Activated CD4-positive, alpha-beta T cell treated with anti-CD3 and anti-CD28 coated beads, Interleukin-2, amount 50 U/mL, for 16 hours (primary cell): ENCODE measurements at places on chromosomes 5 and 9.

DNA sequence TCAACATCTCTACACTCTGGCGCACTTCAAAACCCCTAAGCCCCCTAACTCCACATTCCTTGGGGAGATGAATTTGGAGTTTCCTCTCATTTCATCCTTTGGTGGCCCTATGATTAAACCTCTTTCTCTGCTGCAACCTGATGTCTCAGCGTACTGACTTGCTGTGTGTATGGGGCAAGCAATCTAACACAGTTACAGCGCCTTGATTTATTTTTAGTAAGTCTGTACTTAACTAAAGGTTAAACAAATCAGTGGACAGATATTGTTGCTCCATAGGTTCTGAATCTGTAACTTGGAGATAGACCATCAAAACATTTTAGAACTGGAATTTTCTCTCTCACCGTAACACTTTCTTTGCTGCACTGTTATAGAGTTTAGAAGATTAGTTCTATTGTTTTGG lies 452.8 kb downstream of the IRX1 start:
- DNase-seq = no peak

DNA sequence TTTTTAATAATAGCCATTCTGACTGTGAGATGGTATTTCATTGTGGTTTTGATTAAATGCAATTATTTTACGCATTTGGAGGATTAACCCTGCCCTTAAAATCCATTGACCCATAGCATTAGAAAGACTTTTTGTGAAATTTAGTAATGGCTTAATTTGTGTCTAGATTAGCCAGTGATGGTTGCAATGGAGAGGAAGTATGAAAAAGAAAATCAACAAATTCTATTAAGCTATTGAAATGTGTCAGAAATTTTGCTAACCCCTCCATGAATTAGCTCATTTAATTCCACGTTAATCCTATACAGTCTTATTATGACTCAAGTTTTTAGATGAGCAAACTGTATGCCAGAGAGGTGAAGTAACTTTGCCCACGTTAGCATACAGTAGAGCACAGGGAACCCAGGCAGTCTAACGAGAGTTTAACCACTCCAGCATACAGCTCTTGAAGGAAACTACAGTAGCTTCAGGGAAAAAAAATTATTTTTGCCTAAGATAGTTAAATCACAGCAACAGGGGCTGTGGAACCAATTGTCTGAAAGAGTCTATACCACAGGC lies 158.2 kb upstream of the PPP2R2B start:
- DNase-seq = no peak

GRCh38 chr9:109806506-109807115 lies 26.6 kb downstream of the PALM2AKAP2 start:
- DNase-seq = no peak

- no peak for DNase-seq
Observed at GRCh38 chr9:134597957-134598883, 43.4 kb upstream of the COL5A1 start.

DNA sequence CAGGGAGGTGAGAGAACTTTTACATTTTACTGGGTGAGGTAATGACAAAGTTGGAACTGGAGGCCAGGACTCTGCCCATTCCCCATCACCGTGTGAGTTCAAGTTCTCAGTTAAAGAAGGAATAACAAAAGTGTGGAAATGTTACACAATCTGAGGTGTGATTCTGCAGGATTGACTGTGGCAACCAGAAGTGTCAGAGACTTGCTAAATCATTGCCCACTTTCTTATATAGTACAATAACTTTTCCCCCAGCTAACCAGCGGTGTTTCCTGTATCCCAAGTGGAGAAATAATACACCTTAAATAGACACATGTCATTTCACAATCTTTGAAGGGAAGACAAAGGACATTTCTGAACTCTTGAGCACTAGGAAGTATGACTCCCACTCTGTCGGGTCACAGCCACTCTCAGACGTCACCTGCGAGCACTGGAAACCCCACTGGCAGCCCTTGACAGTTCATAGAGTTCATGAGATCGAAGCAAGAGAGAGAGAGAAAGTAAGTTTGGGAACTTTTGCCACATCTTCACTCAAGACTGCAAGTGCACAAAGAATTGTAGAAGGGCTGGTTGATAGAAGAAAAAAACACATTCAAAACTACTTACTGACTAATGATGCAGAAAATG lies 28.4 kb downstream of the PAX5 start:
- no peak for DNase-seq

- no peak for DNase-seq
Observed at GRCh38 chr5:13708432-13708831, 236.1 kb downstream of the DNAH5 start.

DNA sequence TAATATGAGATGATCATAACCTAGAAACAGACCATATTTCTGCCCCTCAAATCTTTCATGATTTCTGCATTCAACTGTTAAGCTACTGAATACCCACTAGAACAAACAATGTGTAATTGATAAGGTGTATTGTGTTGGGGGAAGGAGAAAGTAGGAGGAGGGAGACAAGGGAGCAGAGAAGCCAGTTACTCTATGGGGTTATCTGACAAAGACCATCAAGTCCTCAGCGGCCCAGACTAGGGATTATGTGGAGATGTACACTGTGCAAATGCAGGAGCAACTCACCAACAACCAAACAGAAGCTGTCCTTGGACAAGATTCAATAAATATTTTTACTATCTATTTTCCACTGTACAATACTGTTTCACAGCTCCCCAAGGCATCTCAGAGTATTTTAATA lies 2.7 kb downstream of the NRG2 start:
- no peak for DNase-seq

DNA sequence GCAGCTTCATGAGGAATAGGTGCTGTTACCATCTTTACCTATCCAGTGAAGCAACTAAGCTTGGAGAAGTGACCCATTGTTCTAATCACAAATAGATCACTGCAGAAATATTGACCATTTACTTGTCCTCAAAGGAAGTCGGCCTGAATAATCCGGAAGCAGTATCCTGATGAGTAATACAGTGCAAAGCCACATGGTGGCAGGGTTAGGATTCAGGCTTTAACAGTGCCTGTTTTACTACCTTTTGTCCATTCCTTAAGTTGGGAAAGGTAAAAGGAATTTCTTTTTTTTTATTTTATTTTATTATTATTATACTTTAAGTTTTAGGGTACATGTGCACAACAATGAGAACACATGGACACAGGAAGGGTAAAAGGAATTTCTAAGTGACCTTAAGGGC lies 336.3 kb downstream of the KDM4C start:
- no peak for DNase-seq

- DNase-seq = no peak
Observed at GRCh38 chr9:28841775-28842174, 1268.5 kb upstream of the C9orf72 start.

GRCh38 chr5:1875843-1876659 lies 6.7 kb downstream of the IRX4 start:
- no peak for DNase-seq

- DNase-seq = no peak
Observed at GRCh38 chr5:154276973-154277331, 86.4 kb downstream of the GALNT10 start.

- DNase-seq = no peak
Observed at GRCh38 chr9:12884736-12885395, 110.0 kb downstream of the LURAP1L start.

- no peak for DNase-seq
Observed at GRCh38 chr5:148259288-148259687, 9.3 kb upstream of the SPINK13 start.

DNA sequence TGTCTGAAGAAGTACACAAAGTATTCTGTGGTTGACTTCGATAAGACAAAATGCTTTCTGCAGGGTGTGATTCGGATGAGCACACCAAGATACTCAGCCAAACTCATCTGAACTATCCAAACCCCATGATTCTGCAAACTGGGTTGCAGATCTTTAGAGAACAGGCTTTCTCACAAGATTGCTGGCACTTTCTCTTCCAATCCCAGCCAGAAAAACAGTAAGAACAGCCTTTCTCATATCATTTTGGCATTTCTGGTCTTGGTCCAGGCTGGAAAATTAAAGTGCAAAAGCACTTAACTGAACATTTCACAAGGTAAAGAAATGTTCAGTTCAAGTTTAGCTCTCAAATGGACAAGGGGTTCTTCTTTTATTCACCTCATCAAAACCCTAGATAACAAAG lies 269.1 kb downstream of the NR2F1-AS1 start:
- no peak for DNase-seq

DNA sequence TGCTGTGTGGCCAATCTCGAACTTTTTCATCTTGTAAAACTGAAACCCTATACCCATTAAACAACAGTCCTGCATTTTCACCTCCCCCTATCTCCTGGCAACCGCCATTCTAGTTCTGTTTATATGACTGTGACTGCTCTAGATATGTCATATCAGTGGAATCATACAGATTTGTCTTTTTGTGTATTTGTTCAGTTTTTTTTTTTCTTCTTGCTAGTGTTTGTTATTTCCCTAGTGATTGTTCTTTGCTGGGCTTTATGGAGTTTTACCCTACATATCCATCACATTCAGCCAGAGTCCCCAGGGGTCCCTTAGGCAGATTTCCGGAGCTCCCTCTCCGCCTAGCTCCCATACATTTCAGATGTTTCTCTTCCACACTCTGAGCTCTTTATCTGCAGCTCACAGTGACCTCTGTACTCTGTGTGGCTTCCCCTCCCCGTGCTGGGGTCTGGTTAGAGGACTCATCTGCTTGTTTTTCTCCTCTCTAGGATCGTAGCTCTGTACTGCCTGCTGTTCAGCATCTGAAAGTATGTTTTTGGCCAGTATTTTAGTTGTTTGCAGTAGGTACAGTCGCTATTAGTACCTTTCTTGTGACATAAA lies 25.1 kb upstream of the CARTPT start:
- no peak for DNase-seq

- no peak for DNase-seq
Observed at GRCh38 chr9:25917731-25918362, 239.6 kb upstream of the TUSC1 start.

DNA sequence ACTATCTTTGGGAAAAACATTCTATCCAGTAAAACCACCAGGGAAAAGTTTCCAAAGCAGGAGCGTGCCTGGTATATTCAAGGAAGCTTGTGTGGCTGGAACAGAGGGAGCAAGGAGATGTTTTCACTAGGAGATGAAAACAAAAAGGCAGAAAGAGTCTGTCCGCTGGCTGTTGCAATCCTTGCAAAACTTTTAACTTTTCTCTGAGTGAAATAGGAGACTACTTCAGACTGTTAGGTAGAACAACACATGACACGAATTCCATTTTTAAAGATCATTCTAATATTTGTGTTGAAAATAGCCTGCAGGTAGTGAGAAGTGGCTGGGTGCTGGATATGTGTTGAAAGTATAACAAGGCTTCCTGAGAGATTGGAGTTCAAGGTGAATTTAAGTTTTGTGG lies 69.5 kb downstream of the PRR16 start:
- no peak for DNase-seq

- no peak for DNase-seq
Observed at GRCh38 chr5:135263022-135263668, 135.9 kb downstream of the MACROH2A1 start.

- peak; percentile 31 for DNase-seq
Observed at GRCh38 chr9:75186767-75187380, 98.6 kb downstream of the OSTF1 start.

GRCh38 chr9:75235632-75236031 lies 147.3 kb downstream of the OSTF1 start:
- DNase-seq = no peak

DNA sequence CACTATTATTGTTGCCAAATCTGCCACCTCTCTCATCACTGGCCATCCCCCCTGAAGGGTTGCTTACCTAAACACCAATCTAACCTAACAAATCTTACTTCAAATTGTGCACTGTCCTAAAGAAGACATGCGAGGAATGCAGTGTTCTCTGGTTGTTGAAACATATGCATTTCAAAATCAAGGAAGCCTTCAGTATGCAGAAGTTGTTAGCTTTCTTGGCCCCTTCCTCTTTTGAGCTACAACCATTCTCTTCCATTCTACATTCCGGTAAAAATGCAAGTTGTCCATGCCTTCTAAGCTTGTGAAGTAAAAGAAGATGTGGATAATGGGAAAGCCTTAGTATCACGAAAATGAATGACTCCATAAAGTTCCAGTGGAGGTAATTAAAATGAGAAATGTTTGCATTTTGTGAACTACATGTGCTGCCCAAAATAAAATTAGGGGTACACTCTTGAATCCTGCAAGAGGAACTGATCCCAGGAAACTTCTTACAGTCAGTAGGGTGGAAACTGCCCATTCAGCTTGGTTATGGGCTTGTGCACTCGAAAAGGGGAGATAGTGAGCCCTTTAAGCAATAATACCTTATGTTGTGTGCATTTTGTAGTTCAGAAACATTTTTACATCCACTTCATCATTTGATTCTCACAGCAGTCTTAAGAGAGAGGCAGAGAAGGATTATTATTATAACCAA lies 77.6 kb upstream of the ADRB2 start:
- DNase-seq = no peak

- no peak for DNase-seq
Observed at GRCh38 chr5:1477341-1477740, 32.1 kb upstream of the SLC6A3 start.

- DNase-seq = no peak
Observed at GRCh38 chr5:126527892-126528291, 67.1 kb downstream of the ALDH7A1 start.

- no peak for DNase-seq
Observed at GRCh38 chr9:97873882-97874281, 20.9 kb downstream of the FOXE1 start.

DNA sequence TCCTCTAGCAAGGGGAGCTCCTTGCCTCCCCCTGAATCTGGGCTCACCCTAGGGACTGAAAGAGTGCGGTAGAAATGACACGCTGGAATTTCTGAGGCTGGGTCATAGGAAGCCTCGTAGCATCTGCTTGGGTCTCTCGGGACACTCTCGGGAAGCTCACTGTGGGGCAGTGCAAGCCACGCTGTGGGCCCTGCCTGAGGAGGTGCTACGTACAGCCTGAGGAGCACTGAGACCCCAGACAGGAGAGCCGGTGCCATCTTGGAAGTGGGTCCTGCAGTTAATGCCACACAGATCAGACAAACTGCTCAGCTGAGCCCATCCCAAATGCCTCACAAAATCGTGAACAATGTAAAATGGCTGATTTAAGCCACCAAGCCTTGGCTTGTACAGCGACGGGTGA lies 1.8 kb downstream of the MRPL36 start:
- DNase-seq = no peak

DNA sequence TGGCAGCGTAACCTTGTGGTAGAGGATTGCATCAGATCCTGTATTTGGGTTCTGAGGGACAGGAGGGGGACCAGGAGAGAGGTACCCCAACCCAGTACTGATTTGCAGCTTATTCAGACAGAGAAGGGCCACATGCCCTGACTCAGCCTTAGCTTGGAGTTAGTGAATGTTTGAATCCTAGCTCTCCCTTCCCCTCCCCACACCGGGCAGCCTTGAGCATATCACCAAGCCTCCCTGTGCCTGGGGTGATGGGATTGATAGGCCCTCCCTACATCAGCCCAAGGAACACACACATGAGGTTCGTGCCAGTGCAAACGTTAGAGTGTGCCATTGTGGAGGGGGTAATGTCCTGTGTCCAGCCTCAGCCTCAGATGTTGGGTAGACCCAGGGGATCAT lies 71.9 kb downstream of the AMBP start:
- no peak for DNase-seq

GRCh38 chr9:136090056-136090735 lies 4.9 kb downstream of the NACC2 start:
- DNase-seq = no peak

GRCh38 chr5:107383414-107383813 lies 287.3 kb downstream of the EFNA5 start:
- DNase-seq = no peak
